ENCODE measurements at places on chromosomes 1 and 21. TPM values are rescaled to one million over a fixed set of nuclear protein-coding genes. Genes with fewer than 3 reads are reported as not detected.

CNR2 gene
- total RNA-seq, result 0.06 TPM

DNA sequence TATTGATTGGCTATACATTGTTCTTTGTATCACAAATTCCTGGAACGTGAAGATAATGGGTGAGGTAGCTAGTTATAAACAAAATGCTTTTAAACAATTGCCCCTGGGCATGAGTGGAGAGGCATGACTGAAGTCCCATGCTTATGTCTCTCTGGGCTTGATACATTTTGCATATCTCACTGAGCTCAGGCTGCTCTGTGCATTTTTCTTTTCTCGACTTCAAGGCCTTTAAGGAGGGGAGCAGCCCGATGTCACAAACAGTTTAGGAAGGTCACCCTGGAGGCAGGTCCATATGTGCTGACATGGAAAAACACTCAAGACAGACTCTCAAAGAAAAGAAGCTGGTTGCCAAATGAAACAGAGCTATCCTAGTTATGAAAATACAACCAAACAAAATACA, 80.1 kb upstream of the PUM1 start:
- DNase-seq, result no peak
- H3K4me3 ChIP-seq, result no peak overlapping the region
- H3K27ac ChIP-seq, result no peak overlapping the region

DNA sequence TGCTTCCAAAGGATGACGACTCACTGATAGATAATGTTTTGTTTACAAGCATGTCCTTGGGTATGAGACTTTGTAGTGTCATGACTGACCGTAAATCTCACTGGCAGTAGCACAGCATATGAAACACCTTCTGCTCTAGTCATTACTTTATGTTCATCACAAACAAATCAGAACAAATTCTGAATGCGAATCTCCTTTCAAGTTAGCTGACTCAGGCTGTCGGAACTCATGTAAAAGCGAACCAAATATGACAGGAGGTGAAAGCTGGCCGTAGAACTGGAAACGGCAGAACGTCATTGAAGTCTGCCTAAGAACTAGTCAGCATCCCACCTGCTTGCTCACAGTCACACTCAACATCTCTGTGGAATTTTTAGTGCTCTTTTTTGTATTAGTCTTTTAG, 143.9 kb downstream of the RGS7 start:
- no peaks in the 10 kb centered on the region for H3K4me1 ChIP-seq
- H3K36me3 ChIP-seq, result no peaks in the 10 kb centered on the region
- no peak overlapping the region for H3K4me3 ChIP-seq

GRCh38 chr1:8424539-8425116, 106.7 kb downstream of the SLC45A1 start:
- H3K27ac ChIP-seq, result peak overlapping the region; percentile 95
- no peaks in the 10 kb centered on the region for H3K27me3 ChIP-seq
- H3K36me3 ChIP-seq, result peaks cover 11% of the 10 kb centered on the region
- peak; percentile 66 for DNase-seq
- H3K4me1 ChIP-seq, result peaks cover 59% of the 10 kb centered on the region

CCDC30 gene
- total RNA-seq, result 5.0 TPM

GRCh38 chr1:184866991-184867788, 107.1 kb downstream of the NIBAN1 start:
- no peak for DNase-seq

TNFAIP8L2 gene
- total RNA-seq, result 10.3 TPM

GRCh38 chr1:233359431-233359830, 31.9 kb downstream of the MAP3K21 start:
- H3K27me3 ChIP-seq, result no peaks in the 10 kb centered on the region
- H3K4me1 ChIP-seq, result no peaks in the 10 kb centered on the region
- no peak for DNase-seq
- H3K36me3 ChIP-seq, result no peaks in the 10 kb centered on the region

All from upper lobe of right lung (tissue), 1 donor.